ENCODE measurements at places on chromosomes 2 and 18.

- no peak for DNase-seq
Measured at GRCh38 chr2:110655701-110656100, 22.2 kb downstream of the BUB1 start.

- no peak for DNase-seq
Measured at GRCh38 chr2:127685410-127686080, 10.2 kb upstream of the LIMS2 start.

DNA sequence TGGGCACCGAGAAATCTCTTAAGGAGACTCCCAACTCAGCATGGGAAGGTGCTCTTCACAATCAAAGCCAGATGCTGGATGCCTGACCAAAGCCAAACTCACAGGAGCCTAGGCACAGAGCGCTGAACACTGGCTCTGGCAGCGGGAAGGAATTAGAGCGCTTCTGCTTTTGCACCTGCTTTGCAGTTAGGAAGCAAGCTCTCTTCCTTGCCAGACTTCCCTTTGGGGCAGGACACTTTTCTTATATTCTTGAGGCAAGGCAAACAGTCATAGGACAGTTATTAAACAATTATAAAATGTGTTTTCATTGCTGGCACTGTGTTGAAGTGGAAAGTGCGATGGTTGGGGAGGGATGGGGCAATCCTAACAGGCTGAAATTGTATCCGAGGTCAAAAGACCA is 79.6 kb upstream of the DNMT3A start:
- DNase-seq: no peak

DNA sequence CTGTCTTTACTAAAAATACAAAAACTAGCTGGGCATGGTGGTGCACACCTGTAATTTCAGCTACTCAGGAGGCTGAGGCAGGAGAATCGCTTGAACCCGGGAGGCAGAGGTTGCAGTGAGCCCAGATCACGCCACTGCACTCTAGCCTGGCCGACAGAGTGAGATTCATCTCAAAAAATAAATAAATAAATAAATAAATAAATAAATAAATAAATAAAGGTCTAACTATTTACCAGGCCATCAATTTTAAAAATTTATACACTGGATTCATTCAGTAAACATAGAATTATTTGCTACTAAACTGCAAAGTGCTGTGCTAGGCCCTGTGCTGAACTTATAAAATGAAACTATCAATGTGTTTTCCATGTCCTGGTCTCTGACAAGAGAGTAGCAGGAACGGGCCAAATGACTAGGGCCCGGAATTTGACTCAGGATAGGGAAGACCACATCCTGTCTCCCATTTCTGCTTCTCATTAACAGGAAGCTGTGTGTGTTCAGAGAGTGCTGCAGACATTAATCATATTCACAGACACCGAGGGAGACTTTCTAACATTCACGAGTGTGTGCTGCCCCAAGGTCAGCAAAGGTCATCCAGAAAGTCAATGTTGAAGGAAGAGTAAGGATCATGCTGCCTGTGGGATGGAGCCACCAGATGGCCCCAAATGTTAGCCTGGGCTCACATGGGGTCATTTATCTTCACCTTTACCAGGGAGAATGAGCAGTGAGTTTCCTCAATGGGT is 95.8 kb downstream of the SPP2 start:
- DNase-seq: peak; percentile 50

- no peak for DNase-seq
Measured at GRCh38 chr18:48161911-48162698, 231.6 kb upstream of the SMAD2 start.

DNA sequence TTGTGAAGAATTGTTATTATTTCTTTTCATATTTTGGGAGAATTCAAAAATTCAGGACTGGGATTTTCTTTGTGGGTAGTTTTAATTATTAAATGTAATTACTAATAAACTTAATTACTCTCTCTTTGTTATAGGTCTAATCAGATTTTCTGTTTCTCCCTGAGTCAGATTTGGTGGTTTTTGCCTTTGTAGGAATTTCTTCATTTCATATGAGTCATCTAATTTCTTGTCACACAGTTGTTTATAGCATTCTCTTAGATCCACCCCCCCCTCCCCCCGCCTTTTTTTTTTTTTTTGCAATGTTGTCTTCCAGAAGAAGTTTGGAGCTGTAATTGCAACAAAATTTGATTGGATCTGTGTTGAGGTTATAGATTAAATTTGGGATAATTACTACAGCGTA is 26.0 kb upstream of the GALR1 start:
- DNase-seq: peak; percentile 74
